ENCODE measurements at places on chromosomes 11 and 22. TPM values are rescaled to one million over a fixed set of nuclear protein-coding genes. Genes with fewer than 3 reads are reported as not detected.

The PSMA1 gene
- 147 TPM for polyA plus RNA-seq

The SAA2 gene
- polyA plus RNA-seq = 60.2 TPM

The PKDREJ gene
- polyA plus RNA-seq = 0.11 TPM

The IL18 gene
- 5.5 TPM for polyA plus RNA-seq

The GNG3 gene
- 0.09 TPM for polyA plus RNA-seq

The ADM2 gene
- 6.1 TPM for polyA plus RNA-seq

The FAM180B gene
- polyA plus RNA-seq = 0.43 TPM

The DGAT2 gene
- polyA plus RNA-seq = 140 TPM

The BIRC2 gene
- 18.3 TPM for polyA plus RNA-seq

The OR51E1 gene
- 0.16 TPM for polyA plus RNA-seq

The OR51I1 gene
- not detected for polyA plus RNA-seq

The SLC37A2 gene
- polyA plus RNA-seq = 1.8 TPM

The PHLDA2 gene
- 19.7 TPM for polyA plus RNA-seq

The CEP126 gene
- polyA plus RNA-seq = 2.5 TPM

The GRM5 gene
- not detected for polyA plus RNA-seq

The SHANK3 gene
- polyA plus RNA-seq = 33.1 TPM

The UCP3 gene
- polyA plus RNA-seq = 0.67 TPM

The RPL27A gene
- polyA plus RNA-seq = 1,605 TPM

The VSIG2 gene
- 3.5 TPM for polyA plus RNA-seq

The CD248 gene
- 22.3 TPM for polyA plus RNA-seq

The PTGDR2 gene
- polyA plus RNA-seq = 0.81 TPM

The GRIA4 gene
- 0.19 TPM for polyA plus RNA-seq

The CRYBA4 gene
- not detected for polyA plus RNA-seq

The BTBD18 gene
- polyA plus RNA-seq = not detected

The ARHGAP20 gene
- 8.8 TPM for polyA plus RNA-seq

The CHRM1 gene
- not detected for polyA plus RNA-seq

The UBQLNL gene
- 0.09 TPM for polyA plus RNA-seq

The CASP5 gene
- 1.2 TPM for polyA plus RNA-seq

The VPREB1 gene
- not detected for polyA plus RNA-seq

The KCNQ1 gene
- 9.6 TPM for polyA plus RNA-seq

The MCHR1 gene
- 0.03 TPM for polyA plus RNA-seq

The P2RY2 gene
- 0.40 TPM for polyA plus RNA-seq

The PAX6 gene
- 0.06 TPM for polyA plus RNA-seq

The CD3D gene
- polyA plus RNA-seq = 1.2 TPM

The OR10A2 gene
- polyA plus RNA-seq = not detected

The APOL6 gene
- 3.6 TPM for polyA plus RNA-seq

The PHETA2 gene
- 11.8 TPM for polyA plus RNA-seq

The SBF1 gene
- 41.9 TPM for polyA plus RNA-seq

The ASCL2 gene
- 0.19 TPM for polyA plus RNA-seq

The CRYBB2 gene
- polyA plus RNA-seq = 0.15 TPM

The KBTBD3 gene
- 2.0 TPM for polyA plus RNA-seq

The THRSP gene
- polyA plus RNA-seq = 113 TPM

The JHY gene
- 3.9 TPM for polyA plus RNA-seq

The GP1BB gene
- 0.63 TPM for polyA plus RNA-seq

The DCDC1 gene
- polyA plus RNA-seq = 0.14 TPM

The CARD18 gene
- polyA plus RNA-seq = not detected

The HMOX1 gene
- polyA plus RNA-seq = 9.0 TPM

The PRR5L gene
- 7.3 TPM for polyA plus RNA-seq

The CNIH2 gene
- not detected for polyA plus RNA-seq

The SUSD2 gene
- 0.77 TPM for polyA plus RNA-seq

The ARHGEF17 gene
- polyA plus RNA-seq = 31.2 TPM

The CD3E gene
- polyA plus RNA-seq = 2.9 TPM

The C11orf86 gene
- 0.55 TPM for polyA plus RNA-seq

The TRPC6 gene
- polyA plus RNA-seq = 0.56 TPM

The CBLIF gene
- 2.1 TPM for polyA plus RNA-seq

The MAPK12 gene
- 17.6 TPM for polyA plus RNA-seq

The UBE4A gene
- 14.7 TPM for polyA plus RNA-seq

The GSTT2B gene
- 6.2 TPM for polyA plus RNA-seq

Data from adipose tissue (tissue), 3 donors.